Stimulated activated CD4-positive, alpha-beta T cell treated with anti-CD3 and anti-CD28 coated beads, Interleukin-12 subunit alpha, Interleukin-12 subunit beta, amount 100 ng/mL, for 24 hours (primary cell): ENCODE measurements at places on chromosomes 12 and 14.

- DNase-seq: no peak
Observed at GRCh38 chr12:104990950-104991349, 4.8 kb downstream of the NOPCHAP1 start.

DNA sequence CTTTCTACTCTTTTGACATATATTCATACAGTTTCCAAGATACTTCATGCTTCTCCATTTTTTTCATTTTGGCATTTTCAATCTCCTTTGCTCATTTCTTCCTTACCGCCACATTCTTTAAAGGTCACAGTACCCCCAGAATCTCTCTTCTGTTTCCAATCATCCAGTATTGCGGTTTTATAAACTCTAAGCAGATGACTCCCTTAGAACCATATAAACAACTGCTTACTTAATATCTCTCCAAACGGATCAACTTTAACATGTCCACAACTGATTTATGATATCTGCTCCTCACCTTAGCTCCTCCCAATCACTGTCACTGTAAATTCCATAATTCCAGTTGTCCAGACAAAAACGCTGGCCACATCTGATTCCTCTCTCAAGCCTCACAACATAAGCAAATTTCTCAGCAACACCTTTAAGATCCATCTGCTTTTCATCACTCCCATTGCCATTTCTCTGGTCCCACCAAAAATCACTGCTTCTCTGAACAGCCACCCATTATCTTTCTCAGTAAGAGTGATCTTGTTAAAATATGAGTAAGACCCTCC, 49.6 kb downstream of the HNRNPC start:
- no peak for DNase-seq

DNA sequence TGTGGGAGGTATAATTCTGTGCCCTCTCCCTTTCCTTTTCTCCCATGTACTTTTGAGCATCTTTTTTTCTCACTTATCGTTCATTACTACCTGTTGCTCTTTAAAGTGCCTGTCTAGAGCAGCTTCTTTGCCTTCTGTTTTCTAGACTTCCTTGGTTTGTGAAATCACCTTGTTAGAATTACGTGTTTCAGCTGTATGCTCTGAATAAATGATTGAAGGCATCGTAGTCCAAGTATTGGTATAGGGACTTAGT, 1.3 kb downstream of the NEDD1 start:
- no peak for DNase-seq

- no peak for DNase-seq
Observed at GRCh38 chr14:75547552-75548250, 25.4 kb downstream of the BATF start.

DNA sequence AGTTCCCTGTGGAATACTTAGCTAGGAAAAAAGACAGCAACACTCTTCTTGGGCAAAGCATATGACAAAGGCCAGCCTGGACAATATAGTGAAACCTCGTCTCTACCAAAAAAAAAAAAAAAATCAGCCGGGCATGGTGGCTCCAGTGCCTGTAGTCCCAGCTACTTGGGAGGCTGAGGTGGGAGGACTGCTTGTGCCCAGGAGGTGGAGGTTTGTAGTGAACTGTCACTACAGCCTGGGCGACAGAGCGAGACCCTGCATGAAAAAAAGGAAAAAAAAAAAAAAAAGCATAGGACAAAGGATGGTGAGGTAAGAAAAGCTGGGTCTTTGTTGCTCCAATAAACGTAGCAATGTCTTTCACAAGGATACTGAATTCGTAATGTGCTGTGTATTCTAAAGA, 1.1 kb downstream of the TXNDC16 start:
- no peak for DNase-seq

DNA sequence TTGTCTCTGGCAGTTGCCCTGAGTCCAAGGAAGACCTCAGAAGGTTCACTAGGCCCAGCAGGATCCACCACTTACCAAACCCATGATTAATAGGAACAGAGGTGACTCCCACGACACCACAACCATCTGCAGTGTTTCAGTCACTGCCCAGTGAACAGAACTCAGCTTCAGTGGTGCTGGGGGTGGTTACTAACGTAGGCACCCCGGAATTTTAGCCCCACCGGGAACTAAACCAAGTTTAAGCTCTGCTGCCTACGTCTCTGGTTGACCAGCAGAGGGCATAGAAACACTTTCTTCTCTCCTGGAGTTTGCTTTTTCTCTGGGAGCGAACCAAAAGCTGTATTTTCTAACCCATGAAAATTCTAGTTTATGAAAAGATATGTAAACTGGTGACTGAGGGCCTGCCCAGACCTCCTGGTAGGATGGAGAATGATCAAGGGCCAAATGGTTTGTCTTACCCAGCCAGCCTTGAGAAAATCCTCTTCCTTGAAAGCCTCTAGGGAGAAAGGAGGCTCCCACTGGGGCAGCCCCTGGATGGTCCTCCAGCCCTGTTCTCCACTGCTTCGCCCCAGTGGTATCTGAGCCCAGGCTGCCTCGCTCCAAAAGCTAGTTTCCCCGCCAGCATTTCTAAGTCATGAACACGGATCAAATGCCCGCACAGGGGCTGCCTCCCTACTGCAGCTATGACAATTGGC, 379.8 kb downstream of the DPF3 start:
- DNase-seq: no peak

- DNase-seq: peak; percentile 31
Observed at GRCh38 chr12:121534495-121535148, 46.2 kb downstream of the KDM2B start.

- no peak for DNase-seq
Observed at GRCh38 chr12:94616203-94616729, 34.1 kb downstream of the TMCC3 start.

DNA sequence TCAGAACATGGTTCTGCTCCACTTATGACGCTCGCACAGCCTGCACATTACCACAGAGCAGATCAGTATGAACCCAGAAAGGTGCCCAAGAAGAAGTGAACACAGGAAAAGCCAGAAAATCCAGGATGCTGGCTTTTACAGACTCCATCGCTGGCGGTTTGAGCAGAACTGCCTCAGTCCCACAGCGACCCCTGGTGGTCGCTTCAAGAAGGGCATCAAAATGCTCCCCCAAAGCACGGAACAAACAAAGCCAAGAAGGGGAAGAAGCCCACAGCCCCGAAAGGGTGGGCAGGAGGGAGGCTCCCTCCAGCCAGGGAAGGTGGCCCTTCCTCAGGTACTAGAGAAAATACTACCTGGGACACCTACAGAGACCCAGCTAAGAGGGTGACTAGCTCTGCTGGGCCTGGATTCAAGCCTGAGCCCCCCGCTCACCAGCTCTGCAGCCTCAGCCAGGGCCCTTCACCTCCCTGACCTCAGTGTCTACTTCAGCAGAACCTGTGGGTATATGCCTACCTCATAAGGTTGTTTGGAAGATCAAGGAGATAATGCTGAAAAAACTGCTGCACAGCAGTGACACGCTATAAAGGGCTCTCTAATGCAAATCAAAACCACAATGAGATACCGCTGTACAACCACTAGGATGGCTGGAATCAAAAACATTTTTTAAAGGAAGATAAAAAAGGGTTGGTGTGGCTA, 98.1 kb downstream of the NCOR2 start:
- DNase-seq: no peak

DNA sequence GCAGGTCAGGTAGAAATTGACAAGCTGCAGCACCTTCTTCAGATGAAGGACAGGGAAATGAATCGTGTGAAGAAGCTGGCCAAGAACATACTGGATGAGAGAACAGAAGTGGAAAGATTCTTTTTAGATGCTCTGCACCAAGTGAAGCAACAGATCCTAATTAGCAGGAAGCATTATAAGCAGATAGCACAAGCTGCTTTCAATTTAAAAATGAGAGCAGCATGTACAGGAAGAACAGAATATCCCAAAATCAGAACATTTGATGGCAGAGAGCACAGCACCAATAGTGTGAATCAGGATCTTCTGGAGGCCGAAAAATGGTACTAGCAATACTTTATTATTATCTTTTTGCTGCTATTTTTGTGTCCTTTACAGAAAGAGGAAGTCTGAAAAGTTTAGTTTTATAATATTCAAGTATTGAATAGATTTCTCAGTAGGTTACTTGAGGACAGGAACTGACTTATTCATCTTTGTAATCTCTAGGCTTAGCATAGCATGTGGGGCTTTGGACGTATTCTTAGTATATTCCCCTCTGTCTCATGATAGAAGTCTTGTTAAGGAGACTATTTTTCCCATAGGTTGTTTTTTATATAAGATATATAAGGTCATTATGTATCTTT, 30.8 kb downstream of the BBOF1 start:
- DNase-seq: no peak

DNA sequence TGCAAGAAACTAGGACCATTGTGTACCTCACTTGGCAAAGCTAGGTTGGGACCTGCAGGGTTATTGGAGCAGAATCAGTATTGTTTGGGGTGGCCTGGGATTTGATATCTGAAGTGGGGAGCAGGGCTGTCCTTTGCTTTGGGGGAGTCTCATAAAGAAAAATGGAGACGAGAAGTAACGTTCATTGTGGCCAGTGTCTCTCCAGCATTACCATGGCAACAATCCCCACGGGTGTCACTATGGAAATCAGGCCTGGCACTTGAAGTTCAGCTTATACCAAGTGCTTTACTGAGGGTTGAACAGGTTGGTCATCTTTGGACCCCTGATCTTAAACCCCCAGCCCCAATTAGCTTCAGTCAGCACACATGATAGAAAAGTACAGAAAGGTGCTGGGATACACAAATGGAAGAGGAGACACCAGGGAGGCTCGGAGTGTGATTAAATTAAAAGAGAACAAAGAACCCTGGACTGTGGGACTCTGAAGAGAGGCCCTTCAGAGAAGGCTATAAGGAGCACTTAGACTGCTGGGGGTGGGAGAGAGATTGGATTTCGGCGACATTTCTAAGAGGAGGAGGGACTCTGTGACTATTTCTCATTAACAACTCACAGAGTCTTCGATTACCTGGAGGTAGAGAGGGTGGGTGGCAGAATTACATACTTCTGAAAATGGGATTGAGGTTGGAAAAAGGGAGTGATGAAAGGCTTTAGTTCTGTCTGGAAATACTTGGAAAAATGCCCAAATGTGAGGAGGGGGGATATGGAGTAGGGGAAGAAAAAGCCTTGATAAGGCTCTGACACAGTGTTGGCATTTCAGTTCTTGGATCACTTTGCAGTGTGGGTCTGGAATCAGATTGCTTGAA, 3.7 kb downstream of the KIF5A start:
- DNase-seq: no peak

DNA sequence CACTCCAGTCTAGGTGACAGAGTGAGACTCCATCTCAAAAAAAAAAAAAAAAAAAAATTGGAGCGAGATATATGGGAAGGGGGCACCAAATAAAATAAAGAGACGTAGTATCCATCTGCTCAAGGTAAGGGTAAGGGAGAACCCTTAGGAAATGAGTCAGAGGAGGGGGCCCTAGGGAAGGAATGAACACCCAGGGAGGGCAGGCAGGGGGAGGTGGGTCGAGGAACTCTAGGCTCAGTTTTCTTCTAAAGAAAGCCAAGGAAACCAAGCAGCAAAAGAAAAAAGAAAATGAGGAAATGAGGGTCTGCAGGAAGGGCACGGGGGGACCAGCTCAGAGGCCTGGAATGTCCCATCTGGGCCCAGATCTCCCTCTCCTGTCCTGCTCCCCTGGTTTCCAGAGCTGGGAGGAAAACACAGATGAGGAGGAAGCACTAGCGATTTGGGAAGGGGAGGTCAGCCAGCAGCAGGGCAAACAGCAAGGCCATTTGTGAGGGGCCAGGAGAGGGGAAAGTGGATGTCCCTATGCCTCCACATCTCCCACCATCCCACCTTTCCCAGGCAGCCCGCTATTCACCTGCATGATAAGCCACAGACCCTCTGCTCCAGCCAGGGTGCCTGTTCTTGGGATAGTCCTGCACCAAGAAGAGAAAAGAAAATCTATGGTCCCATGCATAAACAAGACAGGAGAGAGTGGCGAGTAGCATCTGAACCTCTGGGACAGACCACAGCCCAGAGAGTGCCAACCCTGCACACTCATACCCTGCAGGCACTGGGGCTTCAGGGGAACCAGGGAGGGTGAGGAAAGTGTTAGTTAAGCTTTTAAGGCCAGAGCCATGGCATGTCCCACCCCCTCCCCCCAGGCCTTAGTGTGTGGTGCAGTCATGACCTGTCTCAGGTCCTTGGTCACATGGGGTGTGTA, 11.9 kb downstream of the SPRYD3 start:
- no peak for DNase-seq

- no peak for DNase-seq
Observed at GRCh38 chr12:3328081-3328480, 162.9 kb upstream of the PRMT8 start.

DNA sequence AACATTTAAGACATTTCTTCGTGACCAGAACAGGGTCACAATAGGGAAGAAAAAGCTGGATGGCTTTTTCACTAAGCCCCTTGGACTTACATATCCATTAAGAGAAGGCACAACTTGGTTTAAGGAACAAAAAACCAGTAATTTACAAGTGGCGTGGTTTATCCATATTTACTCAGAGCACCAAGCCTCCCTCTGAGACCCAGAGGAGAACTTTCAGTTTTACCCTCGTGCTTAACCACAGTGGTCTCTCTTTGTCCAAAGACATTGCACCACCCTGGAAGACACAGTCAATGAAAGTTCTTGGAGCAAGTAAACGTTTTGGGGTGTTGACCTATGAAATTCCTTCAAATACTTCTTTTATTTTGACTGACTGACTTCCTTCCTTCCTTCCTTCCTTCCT, 52.5 kb downstream of the SSPN start:
- DNase-seq: no peak

GRCh38 chr12:106080041-106080790, 58.5 kb downstream of the NUAK1 start:
- no peak for DNase-seq
